ENCODE measurements at places on chromosomes 1 and 21.

DNA sequence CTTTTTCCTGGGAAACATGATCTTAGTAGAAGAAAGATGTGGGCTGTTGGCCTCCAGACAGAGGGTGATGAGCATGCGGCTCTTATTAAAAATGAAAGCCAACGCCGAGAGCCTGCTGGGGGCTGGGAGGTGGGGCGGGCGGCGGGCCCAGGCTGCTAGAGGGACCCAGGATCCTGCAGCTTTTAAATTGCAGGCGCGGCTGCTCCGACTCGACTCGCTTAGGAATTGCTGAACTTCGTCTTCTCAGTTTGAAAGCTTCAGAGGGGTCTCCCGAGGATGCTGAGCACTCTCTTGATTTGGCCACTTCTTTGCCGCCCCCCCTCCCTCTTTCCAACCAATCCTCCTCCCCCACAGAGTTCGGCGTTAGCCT, 1.2 kb downstream of the AGPAT3 start:
- peak; percentile 58 for DNase-seq

DNA sequence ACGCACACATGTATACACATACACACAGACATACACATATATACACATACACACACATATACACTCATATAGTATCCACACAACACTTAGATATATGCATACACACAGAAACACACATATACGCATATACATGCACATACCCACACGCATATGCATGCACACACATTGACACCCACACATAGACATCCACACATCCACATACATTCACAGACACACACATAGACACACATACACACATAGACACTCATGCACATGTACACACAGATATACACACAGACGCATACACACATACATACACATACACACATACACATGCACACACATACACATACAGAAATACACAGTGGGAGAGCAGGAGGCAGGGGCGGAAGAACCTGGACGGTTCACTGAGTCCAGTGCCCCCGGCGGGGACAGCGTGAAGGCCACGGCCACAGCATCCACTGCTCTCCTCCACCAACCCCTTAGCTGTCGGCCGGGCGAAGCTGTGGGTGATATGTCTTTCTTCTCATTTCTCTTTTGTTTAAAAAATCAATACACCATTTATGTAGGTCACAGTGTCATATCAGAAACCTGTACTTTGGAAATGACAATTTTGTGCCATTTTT, 2.8 kb upstream of the C1QB start:
- no peak for DNase-seq

DNA sequence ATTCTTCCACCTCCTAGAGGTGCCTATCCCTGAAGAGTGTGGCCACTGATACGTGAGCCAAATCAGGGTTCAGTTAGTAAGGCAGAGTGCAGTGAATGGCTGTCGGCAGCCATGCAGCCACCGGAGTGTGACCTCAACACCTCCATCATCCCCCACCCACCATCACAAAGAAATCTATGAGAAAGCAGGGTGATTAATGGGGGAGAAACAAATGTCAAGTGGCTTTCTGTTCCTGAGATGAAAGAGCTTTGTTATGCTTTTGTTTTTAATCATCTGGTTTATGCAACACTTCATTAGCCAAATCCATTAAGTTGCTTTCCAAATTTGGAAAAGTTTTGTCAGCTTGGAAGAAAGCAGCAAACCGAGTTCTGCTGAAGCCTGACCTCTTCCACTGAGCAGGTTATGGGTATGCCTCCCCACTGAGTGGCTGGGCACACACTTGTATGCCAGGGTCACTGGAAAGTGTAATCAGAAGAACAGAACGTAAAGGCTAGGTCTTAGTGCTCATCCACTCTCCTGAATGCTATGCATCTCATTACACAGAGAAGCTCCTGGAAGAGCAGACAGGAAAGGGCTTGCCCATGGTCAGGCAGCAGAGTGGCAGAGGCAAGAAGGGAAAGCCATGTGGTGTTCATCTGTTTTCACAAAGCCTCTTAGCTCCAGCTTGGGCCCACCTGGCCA, 57.1 kb upstream of the ATP1B1 start:
- no peak for DNase-seq

- DNase-seq, result no peak
Observed at GRCh38 chr1:42231253-42231652, 66.7 kb upstream of the GUCA2A start.

DNA sequence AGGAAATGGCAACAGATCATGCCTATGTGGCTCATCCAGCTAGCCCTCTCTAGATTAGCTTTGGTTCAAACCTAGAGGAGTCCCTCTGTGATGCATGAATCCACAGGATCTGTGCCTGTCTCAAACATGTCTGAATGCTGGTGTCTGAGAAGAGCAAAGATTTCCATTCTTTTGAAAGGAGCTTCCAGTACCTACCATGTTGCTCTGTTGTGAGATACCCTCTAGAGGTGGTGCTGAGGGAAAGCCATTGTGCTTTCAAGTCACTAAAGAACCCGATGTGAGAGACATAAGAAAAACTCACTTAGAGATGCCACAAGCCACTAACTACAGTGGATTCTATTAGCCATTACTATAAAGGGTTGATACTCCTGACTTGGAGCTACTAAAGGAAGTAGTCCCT, 103.6 kb downstream of the LRRC40 start:
- no peak for DNase-seq

DNA sequence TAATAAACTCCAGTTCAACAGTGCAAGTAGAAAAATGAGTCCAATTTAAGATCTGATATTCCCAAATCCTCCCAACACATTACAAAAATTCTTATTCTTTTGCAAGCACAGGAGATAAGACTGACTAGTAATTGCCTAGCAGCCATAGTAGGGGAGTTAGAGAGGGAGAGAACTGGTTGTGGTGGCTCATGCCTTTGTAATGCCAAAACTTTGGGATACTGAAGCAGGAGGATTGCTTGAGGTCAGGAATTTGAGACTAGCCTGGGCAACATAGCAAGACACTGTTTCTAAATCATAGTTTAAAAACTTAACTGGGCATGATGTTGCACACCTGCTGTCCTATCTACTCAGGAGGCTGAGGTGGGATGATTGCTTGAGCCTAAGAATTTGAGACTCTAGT, 26.7 kb upstream of the PAPPA2 start:
- no peak for DNase-seq

- peak; percentile 35 for DNase-seq
Observed at GRCh38 chr1:175514387-175514953, 228.9 kb downstream of the TNR start.

- peak; percentile 61 for DNase-seq
Observed at GRCh38 chr1:9442278-9442846, 96.9 kb upstream of the SLC25A33 start.

GRCh38 chr1:89739013-89739843, 81.6 kb upstream of the LRRC8D start:
- peak; percentile 35 for DNase-seq

DNA sequence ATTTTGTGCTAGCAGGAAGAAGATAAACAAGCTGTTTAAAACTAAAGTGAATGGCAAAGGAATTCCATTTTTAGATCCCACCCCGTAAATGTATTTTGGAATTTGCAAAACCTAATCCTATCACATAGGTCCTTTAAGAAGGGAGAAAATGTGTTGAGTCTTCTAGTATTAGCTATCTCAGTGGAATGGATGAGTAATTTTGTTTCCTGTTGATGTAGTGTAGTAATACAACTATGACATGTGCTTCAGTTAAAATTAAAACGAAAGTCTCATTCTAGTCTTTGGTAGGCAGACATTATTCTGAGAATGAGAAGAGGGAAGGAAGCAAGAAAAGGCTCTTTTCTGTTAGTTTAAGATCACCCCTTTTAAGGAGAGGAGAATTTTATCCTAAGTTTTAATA, 265.9 kb upstream of the C1orf105 start:
- peak; percentile 94 for DNase-seq

DNA sequence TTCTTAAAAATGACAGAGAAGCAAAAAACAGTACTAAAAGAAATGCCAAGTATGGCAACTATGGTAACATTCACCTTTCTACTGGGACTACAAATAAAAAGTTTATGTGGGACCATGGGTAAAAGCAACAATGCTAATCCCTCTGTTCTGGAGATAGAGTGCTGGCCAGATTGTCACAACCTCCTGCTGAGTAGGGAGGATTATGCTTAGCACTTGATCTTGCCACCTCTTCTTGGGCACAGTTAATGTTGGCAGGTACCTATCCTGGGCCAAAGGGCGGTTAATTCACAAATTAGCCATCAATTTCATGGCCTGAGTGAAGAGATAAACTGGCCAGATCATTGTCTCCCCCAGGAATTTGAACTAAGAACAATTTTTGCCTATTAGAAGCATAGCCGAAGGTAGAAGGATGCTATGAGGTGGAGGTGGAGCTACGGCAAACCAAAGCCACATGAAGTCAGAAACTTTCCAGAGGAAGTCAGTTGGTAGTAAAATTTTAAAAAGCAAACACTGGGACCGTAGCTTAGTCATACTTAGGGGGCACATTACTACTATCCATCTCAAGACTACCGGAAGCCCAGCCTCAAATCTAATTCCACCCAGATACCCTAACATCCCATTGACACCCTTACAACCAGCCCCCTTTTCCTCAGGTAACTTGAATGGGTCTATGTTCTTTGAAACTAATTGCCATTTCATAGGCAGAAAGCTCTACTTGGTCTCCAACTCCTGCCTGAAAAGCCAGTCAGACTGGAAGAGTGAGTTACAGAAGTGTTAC, 2.7 kb downstream of the SCYL3 start:
- no peak for DNase-seq

DNA sequence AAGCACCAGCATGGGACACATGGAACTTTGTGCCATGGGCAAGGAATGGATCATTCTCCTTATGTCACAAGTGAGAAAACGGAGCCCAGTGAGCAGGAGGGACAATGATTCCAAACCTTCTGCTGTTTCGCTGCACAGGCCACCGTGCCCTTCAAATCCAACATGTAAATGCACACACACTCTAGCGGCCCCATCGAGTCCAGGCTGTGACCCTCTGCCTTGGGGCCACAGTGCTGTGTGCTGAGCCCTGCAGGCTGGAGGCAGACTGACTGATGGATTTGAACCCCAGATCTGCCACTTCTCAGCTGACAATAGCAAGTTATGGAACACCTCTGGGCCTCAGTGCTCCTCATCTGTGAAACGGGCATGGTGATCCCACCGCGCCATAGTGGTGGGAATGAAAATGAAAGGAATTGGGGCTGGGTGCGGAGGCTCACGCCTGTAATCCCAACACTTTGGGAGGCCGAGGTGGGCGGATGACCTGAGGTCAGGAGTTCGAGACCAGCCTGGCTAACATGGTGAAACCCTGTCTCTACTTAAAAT, 63.6 kb downstream of the ALPL start:
- no peak for DNase-seq

- no peak for DNase-seq
Observed at GRCh38 chr21:44687671-44688070, 5.7 kb upstream of the KRTAP12-1 start.

- DNase-seq, result no peak
Observed at GRCh38 chr1:24454673-24455072, 39.1 kb downstream of the NIPAL3 start.

DNA sequence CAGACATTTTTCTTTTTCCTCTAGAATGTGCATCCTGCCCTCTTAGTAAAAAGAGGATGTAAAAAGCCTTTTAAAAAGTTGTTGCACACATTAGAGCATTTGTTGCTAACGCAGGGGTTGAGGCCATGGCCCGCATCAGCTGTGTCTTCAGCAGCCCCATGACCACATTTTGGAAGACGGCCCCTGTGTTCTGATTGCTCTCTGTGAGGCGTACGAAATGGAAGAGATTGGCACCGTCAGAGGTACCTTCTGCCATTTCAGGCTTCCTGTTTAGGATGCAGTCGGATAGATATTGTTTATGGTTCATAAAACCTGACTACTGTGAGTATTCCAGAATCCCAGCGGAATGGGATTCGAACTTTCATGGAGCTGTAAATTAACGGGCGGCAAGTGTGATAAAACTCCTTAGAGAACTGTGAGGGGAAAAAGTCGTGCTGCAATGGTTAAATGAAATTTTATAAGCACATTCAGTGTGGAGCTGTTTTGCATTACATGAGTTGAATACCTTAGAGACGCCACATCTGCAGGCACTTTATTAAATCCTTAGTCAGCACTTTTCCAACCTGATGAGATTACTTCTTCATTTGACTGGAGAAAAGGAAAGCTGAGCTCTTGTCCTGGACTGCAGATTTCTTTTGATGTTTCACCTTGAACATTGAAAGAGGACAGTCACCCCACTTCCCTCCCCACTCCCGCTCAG, 273.9 kb downstream of the TM2D1 start:
- DNase-seq, result peak; percentile 39

DNA sequence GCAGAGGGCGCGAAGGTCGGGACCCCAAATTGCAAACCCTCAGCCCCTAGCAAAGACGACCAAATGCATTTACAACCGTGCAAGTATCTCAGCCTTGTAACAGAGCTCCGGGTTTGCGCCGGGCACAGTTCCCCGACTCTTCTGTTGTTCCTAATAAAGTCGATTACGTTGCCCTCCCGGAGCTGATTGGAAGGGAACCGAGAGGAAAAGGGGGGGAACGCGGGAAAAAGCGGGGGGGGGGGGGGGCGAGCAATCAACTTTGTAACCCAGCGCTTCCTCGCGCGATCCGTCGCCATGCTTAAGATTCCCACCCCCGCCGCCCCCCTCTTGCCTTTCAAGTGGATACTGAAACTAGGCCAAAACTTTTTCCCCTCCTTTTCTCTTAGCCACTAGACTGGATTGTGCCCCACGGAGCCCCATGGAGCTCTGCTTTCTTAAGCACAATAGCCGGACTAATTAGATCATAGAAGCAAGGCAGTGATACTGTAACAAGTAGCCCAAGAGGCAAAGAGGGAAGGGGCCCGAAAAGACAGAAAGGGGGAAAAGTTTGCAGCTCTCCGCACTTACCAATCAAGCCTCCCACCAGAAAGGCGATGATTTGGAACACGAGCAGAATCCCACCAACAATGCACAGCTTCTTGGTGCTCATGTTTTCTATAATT, 565 bp downstream of the WLS start:
- peak; percentile 75 for DNase-seq

- DNase-seq, result no peak
Observed at GRCh38 chr1:115436596-115436995, 98.5 kb upstream of the NGF start.

- peak; percentile 7 for DNase-seq
Observed at GRCh38 chr1:218259800-218260199, 25.3 kb upstream of the RRP15 start.

GRCh38 chr1:62508187-62508758, 71.4 kb downstream of the USP1 start:
- peak; percentile 39 for DNase-seq

DNA sequence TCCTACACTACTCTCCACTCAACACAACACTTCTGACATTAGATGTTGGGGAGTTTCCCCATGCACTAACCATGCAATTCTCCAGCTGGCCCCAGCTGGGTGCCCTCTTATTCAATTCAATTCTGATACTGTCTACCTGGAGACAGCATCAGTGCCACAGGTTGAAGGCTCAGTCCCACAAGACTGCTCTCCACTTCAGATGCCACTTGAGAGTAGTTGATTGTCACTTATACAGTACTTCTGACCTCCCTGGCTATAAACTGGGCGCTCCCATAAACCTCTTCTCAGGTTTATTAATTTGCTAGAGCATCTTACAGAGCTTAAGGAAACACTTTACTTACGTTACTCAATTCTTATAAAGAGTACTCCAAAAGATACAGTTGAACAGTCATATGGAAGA, 442.3 kb downstream of the LRRIQ3 start:
- DNase-seq, result no peak

Data from fibroblast of skin of right quadriceps (primary cell).